ENCODE measurements at places on chromosomes 3 and 15.
A peak's percentile ranks its signal among the peaks of the same experiment; 100 is the strongest.

GRCh38 chr3:159029306-159030026, 227.6 kb downstream of the MFSD1 start:
- no peak for DNase-seq

GRCh38 chr15:69305204-69305931, 6.7 kb downstream of the PAQR5 start:
- DNase-seq = peak; percentile 90

GRCh38 chr3:189531271-189531670, 99.9 kb upstream of the TP63 start:
- peak; percentile 6 for DNase-seq

GRCh38 chr3:36058404-36059030, 321.8 kb upstream of the STAC start:
- no peak for DNase-seq

DNA sequence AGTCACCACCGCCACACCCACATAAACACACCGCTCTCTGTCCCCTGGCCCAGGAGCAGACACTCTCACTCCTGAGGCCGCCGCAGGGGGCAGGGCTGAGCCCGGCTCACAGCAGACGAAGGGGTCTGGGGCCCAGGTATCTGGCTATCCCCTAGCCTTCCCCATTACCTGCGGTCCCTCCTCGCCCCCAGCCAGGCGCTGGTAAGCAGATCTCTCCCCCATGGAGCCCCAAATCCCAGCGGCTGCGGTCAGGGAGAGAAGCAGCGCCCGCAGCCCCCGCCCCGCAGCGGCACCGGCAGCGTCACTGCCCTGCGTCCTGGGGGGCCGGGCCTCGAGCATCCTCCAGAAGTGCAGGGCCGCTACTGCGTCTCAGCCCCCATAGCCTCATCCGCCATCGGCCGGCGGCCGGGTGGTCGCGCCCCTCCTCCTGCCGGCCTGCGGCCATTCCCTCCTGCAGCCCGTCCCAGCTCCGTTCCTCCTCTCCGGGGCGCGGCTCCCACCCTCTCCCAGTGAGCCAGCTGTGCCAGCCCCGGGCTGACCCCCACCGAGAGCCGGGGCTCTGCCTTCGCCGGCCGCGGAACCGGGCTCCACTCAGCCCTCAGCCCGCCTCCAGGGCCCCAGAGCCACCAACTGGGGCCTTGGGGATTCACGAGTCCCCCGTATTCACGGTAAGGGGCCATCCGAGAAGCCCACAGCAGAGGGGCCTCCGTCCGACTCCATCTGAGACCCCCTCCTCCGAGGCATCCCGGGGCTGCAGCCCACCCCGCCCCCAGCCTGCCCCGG, 13.1 kb downstream of the TNK2 start:
- peak; percentile 54 for DNase-seq

DNA sequence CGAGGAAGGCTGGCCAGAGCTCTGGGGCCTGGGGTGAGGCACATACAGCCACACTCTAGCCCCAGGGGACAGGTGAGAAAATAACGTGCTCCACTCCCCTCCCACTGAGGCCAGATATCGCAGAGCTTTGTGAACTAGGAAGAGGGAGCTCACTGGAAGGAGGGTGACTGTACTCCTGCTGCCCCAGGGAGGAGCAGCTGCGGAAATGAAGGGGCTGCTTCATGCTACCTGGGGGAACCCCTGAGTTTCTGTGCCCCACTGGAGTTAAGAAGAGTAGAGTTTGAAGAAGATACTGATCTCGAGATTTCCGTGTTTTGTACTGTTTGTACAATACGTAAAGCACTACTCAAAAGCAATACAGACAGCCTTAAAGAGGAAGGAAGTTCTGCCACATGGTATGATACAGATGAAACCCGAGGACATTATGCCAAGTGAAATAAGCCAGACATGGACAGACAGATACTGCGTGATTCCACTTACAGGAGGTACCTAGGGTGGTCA, 44.6 kb downstream of the CMTM6 start:
- no peak for DNase-seq

DNA sequence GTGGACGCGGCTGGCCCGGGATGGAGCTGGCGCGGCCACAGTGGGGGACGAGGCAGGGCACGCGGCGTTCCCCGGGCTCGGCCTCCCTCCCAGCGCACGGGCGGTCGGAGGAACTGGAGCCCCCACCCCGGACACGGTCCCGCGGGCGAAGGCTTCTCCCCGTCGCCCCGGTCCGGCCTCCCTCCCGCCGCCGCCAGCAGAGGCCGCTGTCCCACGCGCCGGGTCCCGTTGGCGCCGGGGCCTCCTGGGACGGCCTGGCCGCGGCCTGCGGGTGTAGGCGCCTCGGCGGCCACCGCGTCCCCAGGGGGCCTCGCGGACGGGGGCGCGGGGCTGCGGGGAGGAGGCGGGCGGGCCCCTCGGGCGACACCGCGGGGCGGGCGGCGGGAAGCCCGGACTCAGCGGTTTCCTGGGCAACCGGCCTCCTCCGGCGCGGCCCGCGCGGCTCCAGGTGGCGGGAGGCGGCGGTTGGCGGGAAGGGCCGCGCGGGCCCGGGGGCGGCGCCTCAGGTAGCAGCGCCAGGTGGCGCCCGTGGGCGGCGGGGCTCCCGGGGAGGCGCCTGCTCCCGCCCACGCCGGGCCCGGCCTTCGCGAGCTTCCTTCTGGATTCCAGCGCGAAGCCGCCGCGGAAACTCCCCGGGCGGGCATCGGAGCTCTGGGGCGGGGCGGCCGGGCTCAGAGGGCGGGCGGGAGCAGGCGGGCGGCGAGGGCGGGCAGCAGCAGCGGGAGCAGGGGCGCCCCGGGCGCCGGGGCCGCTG, 26.7 kb downstream of the MELTF start:
- DNase-seq = peak; percentile 76

- DNase-seq = no peak
Observed at GRCh38 chr3:156676768-156677479, 2.5 kb downstream of the TIPARP start.

DNA sequence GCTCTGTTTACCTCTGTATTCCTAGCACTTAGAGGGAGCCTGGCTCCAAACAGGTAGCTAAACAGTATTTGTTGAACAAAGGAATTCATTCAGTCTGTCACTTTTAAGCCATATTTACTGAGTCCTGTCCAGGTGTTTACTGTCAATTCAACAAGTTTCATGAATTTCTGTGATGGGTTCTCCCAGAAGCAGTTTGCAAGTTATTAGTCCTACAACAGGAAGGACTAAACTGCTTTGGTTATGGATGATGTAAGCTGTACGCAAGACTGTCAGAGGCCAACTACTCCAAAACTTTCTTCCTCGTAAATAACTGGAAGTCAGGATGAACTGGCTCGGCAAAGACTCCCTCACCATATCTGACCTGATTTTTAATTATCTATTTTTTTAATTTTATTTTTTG, 25.1 kb downstream of the STIMATE start:
- DNase-seq = peak; percentile 50

DNA sequence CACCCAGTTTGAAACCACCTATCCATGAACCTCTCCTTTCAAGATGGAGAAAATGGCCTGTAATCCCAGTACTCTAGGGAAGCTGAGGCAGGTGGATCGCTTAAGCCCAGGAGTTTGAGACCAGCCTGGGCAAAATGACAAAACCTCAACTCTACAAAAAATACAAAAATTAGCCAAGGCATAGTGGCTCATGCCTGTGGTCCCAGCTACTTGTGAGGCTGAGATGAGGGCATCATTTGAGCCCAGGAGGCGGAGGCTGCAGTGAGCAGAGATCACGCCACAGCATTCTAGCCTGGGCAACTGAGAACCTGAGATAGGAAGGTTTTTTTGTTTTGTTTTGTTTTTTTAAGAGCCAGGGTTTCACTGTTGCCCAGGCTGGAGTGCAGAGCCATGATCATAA, 5.4 kb downstream of the TKT start:
- DNase-seq = no peak

DNA sequence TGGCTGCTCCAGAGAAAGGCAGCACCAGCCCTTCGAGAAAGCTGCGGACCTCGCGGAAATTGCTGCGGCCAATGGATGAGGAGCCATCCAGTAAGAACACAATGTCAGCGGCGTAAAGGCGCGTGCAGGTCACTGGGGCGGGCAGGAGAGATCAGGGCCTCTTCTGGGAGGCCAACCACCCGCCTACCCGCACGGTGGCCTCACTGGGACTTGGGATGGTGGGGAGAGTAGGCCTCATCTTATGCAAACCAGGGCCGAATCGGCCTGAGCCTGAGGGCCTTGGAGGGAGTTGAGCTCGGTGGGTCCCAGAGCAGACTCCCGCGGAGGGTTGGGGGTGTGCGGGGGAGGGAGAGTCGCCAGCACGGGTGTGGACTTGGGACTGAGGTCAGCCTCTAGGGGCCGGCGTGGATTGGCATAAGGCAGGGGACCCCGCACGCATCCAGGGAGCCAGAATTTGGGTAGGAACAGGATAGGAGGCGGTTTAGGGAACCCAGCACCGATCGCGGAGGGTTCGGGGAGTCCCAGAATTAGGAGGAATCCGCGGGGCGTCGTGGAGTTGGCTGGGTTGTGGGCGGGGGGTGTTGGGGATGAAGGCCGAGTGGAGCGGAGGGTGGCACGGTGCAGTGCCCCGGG, 596 bp downstream of the COL7A1 start:
- DNase-seq = peak; percentile 23

- DNase-seq = no peak
Observed at GRCh38 chr3:130963444-130963843, 63.2 kb downstream of the ASTE1 start.

- DNase-seq = no peak
Observed at GRCh38 chr3:120928991-120929390, 21.0 kb downstream of the STXBP5L start.

GRCh38 chr15:40921949-40922607, 7.1 kb upstream of the DLL4 start:
- no peak for DNase-seq

DNA sequence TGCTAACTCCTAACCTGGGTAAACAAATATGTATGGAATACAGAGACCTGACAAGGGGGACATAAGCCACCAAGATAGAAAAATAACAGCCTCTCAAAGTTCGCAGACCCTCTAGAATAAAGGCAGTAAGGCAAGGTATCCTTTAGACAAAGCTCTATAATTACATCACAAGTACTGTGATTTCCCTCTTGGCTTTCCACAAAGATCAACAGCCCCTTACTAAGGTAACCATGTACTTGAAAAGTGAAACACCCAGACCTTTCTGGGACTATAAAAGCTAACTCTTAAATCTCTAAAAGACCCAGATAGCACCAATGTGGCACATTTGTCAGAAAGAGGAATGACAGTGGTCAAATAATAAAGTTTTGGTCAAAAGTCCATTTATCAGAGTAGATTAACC, 51.9 kb downstream of the TBL1XR1 start:
- no peak for DNase-seq

- DNase-seq = no peak
Observed at GRCh38 chr3:101833446-101833974, 15.8 kb upstream of the NFKBIZ start.

DNA sequence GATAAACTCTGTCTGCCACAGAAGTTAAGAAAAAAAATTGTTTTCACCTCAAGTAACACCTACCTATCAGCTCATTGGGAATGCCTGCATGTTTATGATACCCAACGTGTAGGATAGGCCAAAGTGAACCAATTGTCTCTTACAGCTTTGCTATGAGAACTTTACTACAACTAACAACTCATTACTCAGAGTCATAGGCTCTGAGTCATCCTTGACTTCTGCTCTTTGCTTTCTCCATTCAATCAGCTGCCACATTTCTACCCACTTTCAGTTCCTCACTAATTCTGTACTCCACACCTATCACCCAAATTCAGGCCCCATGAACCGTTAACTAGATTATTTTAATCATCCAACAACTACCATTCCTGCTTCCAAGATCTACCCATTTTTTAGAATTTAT, 843.9 kb downstream of the TUSC7 start:
- peak; percentile 15 for DNase-seq

DNA sequence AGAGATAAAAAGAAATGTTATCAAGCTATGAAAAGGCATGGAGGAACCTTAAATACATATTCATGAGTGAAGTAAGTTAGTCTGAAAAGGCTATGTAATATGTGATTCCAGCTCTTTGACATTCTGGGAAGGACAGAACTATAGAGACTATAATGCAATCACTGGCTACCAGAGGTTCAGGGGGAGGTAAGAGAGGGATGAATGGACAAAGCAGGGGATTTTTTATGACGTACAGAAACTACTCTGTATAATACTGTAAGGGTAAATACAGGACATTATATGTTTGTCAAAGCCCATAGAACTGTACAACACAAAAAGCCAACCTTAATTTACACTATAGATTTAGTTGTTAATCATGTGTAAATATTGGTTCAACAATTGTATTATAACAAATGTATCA, 46.1 kb downstream of the MCTP2 start:
- no peak for DNase-seq

- DNase-seq = peak; percentile 46
Observed at GRCh38 chr3:70120357-70120966, 120.9 kb downstream of the SAMMSON start.

DNA sequence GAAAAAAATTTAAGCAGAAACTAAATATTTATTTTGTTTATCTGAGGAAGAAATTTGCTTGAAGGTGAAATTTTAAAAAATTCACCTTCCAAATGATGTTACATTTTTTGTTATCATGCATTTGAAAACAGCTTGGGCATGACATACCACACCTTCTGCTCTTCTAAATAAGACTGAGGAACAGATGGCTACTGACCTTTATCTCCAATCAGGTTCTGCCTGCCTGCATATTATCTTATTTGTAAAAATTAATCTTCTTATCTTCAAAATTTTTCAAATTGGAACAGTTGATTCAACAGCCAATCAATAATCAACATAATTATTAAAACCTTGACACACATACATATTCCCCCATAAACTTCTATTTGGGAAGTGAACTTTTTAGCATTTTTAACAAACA, 641.8 kb upstream of the ZNF385D start:
- no peak for DNase-seq

- DNase-seq = peak; percentile 66
Observed at GRCh38 chr3:133661454-133662277, at the start of gene TOPBP1. TSS of gene TOPBP1 (minus strand) at chr3:133661941. CDS start at chr3:133661127, 814 bp downstream.

DNA sequence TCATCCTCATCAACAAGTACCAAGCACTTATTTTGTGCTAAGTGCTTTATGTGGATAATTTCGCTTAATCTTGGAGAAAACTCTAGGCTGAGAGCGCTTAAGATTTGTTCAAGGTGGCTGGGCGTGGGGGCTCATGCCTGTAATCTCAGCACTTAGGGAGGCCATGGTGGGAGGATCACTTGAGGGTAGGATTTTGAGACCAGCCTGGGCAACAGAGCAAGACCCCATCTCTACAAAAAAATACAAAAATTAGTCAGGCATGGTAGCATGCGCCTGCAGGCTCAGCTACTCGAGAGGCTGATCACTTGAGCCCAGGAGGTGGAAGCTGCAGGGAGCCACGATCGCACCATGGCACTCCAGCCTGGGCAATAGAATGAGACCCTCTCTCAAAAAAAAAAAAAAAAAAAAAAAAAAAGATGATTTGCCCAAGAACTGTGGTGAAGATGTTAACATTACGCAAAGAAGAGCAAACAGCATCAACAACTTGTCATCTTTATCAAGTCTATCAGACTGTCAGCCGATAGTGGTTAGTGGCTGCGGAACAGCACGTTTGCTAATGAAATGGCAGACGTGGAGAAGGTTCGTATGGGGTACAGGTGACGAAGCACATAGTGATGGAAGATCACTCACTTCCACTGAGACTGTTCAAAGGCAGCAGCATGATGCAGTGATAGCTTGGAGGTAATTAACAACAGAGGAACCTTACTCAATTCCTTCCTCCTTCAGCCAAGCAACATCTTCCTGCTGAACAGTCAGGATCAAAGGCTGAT, 27.7 kb downstream of the NRROS start:
- DNase-seq = no peak

- DNase-seq = no peak
Observed at GRCh38 chr3:11924518-11924917, 77.8 kb upstream of the TAMM41 start.

Data from fibroblast of skin of scalp (primary cell).